ENCODE measurements at places on chromosomes 16 and 17. TPM values are rescaled to one million over a fixed set of nuclear protein-coding genes. Genes with fewer than 3 reads are reported as not detected.

DNA sequence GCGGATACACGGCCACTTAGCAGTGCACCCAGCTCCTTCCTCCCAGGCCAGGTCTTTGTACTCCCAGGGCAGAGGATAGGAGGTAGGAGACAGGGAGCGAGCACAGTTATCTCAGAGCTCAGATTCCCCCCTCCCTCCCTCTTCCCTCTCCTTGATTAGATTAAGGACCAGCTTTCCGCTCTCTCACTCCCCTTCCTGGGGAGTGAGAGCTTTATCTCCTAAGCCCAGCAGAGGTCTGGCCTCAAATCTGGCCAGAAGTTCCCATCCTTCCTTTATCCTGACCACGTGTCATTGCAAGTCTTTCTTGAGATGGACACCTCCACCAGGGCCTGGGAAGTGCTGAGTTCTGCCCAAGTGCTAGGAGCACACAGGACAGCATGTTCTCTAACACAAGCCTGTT lies 5.1 kb downstream of the ARL4D start:
- DNase-seq: no peak

DNA sequence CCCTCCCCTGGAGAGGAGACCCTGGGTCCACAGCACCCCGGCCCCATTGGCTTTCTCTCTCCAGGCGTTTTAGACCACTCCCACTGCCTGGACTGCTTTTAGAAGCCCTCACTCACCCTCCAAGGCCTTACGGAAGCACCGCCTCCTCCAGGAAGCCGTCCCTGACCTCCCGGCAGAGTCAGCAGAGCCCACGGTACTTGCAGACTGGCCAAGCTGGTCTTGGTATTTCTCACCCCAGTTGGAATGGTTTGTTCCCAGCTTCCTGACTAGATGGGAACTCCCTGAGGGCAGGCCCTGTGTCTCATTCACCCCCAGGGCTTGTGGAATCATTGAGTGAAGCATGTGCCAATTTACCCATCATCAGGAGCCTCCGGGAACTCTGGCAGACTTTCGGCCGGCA lies 9.2 kb downstream of the SCGB1C2 start:
- DNase-seq: no peak

GRCh38 chr16:78098595-78099270 lies 721 bp upstream of the WWOX start:
- DNase-seq: no peak

DNA sequence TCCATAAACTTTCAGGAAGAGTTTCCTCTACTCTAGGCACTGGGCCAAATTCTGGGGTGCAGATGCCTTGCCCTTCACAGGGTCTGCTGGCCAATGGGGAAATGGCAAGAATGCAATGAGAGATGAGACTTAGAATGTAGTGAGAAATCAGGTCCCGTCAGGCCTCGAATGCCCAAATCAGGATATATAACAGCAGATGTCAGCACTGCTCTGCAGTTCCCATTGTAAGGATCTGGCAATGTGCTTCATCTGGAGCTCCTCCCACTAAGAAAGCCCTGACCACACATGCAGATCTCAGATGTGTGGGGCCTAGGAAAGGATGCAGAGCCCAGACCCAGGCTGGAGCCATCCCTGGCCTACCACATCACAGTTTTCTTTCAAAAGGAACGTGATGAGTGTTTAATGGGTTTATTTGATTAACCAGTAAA lies 13.9 kb upstream of the LPCAT2 start:
- DNase-seq: no peak

DNA sequence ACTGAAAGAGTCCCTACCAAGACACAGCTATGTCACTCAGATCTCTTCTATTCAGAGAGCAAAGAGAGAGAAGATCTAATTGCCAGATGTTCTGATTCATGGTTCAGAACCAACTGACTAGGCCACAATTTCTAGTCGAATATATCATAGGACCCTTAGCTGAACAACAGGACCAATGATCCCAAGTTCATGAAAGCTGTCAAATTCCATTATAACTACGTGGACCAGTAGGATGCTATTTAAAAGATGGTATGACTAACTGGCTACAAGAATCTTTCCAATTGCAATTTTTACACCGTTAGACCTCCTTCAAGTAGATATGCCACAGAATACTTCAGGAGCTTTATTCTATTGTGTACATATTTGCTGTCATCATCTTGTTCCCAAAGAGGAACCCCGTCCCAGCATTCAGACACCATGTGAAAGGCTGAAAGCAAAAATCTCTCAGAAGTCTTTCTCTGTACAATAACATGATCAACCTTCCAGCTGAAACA lies 26.0 kb downstream of the DCUN1D3 start:
- DNase-seq: no peak

DNA sequence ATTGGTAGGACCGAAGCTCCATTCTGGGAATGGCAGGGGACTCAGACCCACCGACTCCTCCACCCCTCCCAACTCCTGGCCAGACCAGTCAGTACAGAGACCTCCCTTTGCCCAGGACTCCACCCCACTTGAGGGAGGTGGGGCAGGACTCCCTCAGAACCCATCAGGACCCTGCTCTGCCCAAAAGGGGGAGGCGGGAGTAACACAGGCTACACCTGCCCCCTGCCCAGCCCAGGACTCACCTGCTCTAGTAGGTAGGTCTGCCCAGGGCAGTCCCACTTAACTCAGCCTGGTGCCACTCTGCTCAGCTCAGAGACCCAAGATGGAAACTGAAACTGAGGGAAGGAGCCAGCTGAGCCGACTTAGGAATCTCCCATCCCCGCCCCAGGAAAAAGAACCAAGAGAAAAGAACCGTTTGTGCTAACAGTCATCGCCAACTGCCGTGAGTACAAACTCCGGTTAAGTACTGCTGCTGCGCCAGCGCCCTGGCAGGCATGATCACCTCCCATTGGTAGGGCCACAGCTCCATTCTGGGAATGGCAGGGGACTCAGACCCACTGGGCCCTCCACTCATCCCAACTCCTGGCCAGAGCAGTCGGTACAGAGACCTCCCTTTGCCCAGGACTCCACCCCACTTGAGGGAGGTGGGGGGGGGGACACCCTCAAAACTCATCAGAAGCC lies 503 bp downstream of the DHX58 start:
- DNase-seq: no peak

DNA sequence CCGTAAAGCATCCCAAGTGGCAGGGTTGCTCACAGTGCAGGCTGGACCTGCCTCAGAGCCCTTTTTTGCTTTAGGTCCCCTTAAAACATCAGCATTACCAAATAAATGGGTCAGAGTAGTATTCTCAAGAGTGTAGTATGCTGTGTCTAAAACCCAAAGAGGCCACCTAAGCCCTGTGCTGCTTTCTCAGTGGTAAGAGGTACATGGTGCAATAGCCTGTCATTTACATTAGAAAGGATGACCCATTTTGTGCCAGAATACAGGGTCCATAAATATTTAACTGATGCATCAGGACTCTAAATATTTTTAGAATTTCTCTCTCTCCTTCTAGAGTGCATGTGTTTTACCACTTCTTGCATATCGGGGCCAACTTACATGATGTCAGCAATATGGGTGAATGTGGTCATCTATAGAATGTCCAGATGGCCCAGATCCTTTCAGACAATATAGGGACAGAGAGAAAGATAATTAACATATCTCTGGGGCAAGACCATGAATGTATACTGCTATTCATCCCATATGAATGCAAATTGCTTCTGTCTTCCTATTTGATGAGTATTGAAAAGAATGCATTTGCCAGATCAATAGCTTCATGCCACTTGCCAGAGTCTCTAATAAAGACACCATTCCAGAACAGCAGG lies 329.2 kb downstream of the PMP22 start:
- DNase-seq: no peak

- no peak for DNase-seq
These were observed 3.1 kb upstream of the CCDC42 start for GRCh38 chr17:8747742-8748141.

DNA sequence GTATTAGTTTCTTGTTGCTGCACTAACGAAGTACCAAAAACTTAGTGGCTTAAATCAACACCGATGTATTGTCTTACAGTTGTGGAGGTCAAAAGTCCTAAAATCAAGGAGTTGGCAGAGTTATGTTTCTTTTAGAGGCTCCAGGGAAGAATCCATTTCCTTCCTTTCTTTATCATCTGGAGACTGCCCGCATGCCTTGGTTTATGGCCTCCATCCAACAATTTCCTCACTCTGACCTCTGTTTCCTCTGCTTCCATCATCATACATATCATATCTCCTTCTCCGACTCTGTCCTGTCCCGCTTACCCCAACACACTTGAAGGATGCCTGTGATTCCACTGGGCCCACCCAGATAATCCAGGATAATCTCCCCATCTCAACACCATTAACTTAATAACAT lies 627.8 kb downstream of the KCNJ2 start:
- no peak for DNase-seq

DNA sequence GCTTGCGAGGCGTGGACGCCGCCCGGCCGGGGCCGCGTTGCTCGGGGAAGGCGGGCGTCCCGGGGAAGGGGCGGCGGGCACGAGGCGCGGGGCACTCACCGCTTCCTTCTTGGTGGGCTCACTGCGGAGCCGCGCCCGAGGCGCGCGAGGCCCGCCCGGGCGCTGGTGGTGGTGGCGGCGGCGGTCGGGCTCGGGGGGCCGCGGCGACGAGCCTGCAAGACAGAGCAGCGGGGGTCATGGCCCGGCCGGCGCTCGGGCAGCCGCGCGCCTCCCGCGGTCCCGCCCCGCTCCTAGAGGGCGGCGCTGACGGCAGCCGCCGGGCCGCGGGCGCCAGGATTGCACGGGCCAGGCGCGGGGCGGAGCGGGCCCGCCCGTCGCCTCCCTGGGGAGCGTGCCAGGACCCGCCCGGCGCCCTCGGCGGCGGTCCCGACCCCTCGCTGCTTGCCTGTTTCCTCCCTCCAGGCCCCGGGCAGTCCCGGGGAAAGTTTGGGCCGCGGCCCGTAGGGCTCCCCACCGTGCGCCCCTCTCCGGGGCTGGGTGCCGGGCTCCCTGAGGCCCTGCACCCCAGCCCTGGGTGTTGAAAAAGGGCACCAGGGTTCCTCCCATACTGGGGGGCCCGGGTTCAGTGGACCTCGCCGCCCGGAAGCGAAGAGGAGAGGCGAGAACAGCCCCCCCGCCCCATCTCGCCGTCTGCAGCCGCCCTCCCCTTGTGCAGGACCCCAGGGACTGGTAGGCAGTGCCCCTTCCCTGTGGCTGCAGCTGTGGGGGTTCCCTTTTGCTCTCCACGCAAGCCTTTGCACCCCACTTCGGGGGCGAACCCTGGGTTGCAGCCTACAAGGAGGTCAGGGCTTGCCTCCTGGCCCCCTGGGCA lies at the start of gene C16orf74:
Gene C16orf74, minus strand, starts transcription at position 270 of the 871 bp plus-strand sequence. CDS start 15,879 bp downstream, outside the sequence.
- DNase-seq: no peak

DNA sequence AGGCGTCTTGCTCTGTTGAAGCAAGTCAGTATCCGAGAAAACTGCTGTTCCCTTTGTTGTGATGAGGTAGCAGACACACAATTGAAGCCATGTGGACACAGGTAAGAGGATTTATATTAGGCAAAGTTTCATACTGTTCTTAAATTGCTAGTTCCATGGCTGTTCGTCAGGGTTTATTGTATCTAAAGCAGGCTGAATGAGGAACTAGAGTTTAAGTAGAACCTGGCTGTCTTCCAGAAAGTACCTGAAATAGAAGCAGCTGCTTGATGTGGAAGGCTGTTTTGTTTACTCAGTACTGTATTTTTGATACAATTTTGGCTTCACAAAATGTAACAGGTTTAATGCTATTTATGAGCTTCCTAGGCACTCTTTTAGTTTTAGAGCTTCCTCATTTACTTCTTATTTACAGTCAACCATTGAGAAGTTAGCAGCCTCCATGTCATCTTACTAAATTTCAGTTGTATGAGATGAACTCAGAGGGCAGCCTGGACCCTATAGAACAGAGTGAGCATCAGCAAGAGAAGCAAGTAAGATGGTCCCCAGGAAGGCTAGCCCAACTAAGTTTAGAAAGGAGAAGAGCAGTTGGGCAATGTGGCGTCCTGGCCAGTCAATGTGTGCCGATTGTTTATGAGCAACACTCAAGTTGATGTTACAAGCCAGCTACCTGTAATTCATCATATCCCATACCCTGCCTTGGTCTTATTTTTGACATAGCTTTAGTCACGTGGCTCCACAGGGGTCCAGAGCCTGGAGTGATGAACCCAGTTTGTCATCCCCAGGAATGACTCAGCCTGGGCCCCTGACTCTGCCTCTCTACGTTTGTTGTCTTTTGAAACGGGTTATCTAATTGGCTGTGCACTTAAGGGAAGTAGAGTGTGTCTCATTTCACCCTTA lies 9.7 kb upstream of the ARL2BP start:
- DNase-seq: no peak

DNA sequence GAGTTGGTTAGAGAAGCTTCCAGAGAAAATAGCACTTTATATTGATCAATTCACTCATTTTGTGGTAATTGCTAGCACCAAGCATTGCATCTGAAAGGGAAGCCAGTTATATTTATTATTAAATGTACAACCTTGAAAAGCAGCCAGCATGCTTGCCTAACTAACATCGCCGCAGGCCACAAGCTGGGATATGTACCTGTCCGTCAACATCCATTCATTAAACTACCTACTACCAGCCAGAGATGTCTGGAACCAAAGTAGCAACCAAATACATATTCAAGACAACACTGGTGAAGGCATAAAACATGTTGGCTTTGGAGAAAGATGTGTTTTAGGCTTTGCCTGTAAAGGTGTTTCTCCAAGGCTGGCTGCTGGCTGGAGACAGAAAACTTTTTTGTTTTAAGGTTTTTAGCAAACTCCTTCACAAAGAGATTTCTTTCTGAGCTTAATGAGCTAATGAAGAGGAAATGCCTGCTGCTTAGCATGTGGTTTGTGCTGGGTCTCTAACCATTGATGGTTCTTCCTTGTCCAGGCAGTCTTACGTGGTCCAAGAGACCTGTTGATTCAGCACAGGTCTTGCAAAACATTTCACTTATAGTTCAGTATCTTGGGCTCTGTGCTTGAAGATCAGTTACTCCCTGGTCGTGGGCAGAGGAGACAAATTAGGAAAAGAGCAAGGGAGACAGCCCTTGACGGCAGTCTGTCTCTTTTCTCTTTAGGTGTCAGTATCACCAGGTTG lies 3.1 kb downstream of the ITPRIPL2 start:
- DNase-seq: no peak

- no peak for DNase-seq
These were observed 5.5 kb upstream of the RAPGEFL1 start for GRCh38 chr17:40171750-40172149.

- DNase-seq: no peak
These were observed 5.1 kb downstream of the RANBP10 start for GRCh38 chr16:67801241-67801640.

DNA sequence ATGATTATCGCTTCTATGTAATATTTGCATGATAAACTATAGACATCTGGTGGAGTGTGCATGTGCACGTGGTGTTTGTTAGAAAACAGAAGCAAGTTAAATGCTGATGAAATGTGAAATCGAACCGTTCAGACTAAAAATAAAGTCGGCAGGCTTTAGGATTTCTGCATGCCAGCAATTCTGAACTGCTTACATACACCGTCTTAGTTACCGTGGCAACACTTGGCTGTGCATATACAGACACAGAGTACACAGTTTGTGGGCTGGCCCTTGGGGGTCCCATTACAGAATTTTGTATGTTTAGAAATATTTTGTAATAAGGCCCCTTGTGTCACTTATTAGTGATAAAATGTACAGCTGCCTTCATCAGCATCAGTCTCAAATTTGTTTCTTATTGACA lies 605.5 kb downstream of the RBFOX1 start:
- DNase-seq: no peak

The C16orf54 gene
- not detected for total RNA-seq

The TMIGD1 gene
- total RNA-seq: not detected

The ZACN gene
- total RNA-seq: not detected

The CHST5 gene
- not detected for total RNA-seq

The PGP gene
- 17.7 TPM for total RNA-seq

The CCL8 gene
- total RNA-seq: not detected

The GOT2 gene
- total RNA-seq: 114 TPM

The CISD3 gene
- total RNA-seq: 4.1 TPM

The CCDC200 gene
- total RNA-seq: not detected

The DNASE1L2 gene
- total RNA-seq: 0.21 TPM

The SDR42E1 gene
- 9.5 TPM for total RNA-seq

The ATP2C2 gene
- 17.1 TPM for total RNA-seq
